ENCODE measurements at places on chromosomes 1 and 21. TPM values are rescaled to one million over a fixed set of nuclear protein-coding genes. Genes with fewer than 3 reads are reported as not detected.

DNA sequence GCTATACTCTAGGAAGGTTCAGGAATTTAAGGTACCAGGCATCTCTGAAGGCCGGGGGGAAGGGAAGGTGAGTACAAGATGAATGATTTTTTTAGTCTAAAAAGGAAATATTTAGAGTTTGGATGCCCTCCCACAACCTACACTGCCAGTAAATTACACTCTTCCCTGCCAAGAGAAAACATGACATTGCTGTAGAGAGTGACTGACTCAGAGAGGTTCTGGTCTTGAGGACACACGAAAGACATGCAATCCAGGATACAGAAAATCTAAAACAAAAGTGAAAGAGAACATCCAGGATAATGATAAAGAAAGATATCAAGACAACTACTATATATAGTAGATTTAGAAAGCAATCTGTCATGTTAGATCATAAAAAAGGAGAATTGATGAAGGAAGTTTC, 200.5 kb downstream of the TYW3 start:
- H3K36me3 ChIP-seq, result no peaks in the 10 kb centered on the region
- H3K4me3 ChIP-seq, result no peak overlapping the region
- no peak for DNase-seq
- H3K4me1 ChIP-seq, result no peaks in the 10 kb centered on the region
- H3K27ac ChIP-seq, result no peak overlapping the region

DNA sequence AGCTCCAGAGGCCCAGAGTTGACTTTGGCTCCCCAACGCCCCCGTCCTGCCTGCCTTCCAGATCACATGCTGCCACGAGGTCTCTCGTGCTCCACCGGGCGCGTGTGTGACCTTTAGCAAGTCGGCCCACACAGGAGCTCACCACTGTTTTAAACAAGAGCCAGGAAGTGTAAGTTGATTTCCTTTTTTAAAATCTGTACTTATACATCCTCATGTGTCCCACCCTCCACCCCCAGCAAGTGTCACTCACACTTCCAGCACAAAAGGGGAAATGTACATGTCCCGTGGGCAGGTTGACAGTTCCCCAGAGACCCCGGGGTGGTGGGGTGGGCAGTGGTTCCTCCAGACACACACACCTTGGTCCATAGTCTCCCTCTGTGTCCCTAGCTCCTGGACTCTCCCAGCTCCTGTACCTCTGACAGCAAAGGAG, 84.4 kb downstream of the STUM start:
- peak; percentile 47 for DNase-seq
- no peak overlapping the region for H3K4me3 ChIP-seq
- no peaks in the 10 kb centered on the region for H3K27me3 ChIP-seq
- peaks cover 48% of the 10 kb centered on the region for H3K4me1 ChIP-seq
- H3K36me3 ChIP-seq, result peaks cover 24% of the 10 kb centered on the region

GRCh38 chr1:238191170-238191569, 300.4 kb upstream of the ZP4 start:
- no peak overlapping the region for H3K4me3 ChIP-seq
- no peaks in the 10 kb centered on the region for H3K4me1 ChIP-seq
- no peaks in the 10 kb centered on the region for H3K36me3 ChIP-seq
- H3K27me3 ChIP-seq, result no peaks in the 10 kb centered on the region

DNA sequence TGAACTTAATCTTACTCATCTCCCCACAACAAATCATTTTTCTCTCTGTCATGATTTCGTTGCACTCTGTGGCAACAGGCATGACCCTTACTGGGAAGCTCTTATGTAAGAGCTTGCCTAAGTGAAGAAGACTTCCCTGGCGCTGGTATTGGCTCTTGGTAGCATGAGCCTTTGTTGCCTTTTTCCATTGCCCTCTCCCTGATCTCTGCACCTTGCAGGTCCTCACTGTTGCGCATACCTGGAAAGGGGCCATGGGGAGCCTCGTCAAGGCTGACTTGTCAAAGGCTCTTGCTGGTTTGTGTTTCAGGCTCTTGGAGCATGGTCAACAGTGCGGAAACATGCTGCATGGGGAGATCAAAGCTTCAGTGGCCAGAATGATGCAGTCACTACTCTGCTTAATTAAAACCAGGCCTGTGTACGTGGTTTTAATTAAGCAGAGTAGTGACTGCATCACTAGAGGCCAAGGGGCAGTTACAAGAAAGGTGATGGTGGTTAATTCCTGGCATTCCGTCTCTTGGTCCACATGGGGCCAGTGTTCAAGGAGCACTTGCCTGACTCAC, 141.3 kb downstream of the SPATA46 start:
- DNase-seq, result no peak
- no peak overlapping the region for H3K4me3 ChIP-seq
- no peaks in the 10 kb centered on the region for H3K36me3 ChIP-seq
- no peaks in the 10 kb centered on the region for H3K27me3 ChIP-seq
- H3K4me1 ChIP-seq, result no peaks in the 10 kb centered on the region

DNA sequence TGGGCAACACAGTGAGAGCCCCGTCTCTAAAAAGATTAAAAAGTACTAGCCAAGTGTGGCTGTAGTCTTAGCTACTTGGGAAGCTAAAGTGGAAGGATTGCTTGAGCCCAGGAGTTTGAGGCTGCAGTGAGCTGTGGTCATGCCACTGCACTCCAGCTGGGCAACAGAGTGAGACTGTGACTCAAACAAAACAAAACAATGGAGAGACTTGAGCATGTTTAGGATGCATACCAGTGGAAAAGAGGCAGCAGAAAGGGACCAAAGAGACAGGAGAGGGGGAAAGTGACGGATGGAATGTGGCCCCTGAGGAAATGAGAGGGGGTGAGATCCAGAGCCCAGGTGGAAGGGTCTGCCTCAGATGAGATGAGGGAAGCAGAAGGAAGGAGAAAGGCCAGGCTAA, 358.9 kb downstream of the RPS6KC1 start:
- no peak overlapping the region for H3K27ac ChIP-seq
- no peak overlapping the region for H3K4me3 ChIP-seq
- H3K36me3 ChIP-seq, result no peaks in the 10 kb centered on the region
- no peaks in the 10 kb centered on the region for H3K4me1 ChIP-seq
- H3K27me3 ChIP-seq, result no peaks in the 10 kb centered on the region
- no peak for DNase-seq

GRCh38 chr1:177274687-177275211, 104.0 kb downstream of the BRINP2 start:
- DNase-seq, result no peak
- no peak overlapping the region for H3K4me3 ChIP-seq
- no peak overlapping the region for H3K27ac ChIP-seq
- H3K4me1 ChIP-seq, result no peaks in the 10 kb centered on the region
- no peaks in the 10 kb centered on the region for H3K27me3 ChIP-seq

DNA sequence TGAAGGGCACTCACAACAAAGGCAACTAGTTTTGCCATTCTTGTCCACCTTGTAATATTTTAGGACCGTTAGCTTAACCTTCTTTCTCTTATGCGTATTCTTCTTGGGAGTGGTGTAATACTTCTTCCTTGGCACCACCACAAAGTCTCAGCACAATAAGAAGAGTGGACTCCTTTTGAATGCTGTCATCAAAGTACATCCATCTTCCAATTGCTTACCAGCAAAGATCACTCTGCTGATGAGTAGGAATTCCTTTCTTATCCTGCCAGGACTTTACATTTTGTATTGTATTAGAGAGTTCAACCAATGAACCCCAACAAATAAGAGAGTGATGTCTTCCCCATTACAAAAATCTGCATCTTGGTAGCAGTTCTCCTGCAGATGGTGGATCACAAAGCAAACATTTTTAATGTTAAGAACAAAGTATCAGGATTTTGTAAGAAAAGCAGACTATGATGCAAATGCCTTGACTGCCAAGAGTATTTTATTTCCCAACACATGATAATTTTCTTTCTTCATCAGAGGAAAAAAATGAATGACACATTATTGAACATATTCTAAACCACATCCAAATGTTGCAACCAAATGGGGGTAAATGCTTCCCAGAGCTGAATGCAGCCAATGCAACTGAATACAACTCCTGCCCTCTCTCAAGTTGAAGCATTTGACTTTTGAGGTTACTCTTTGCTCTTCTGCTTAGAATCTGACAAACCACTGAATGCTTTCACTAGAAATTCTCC, 5.1 kb upstream of the ARNT start:
- no peak overlapping the region for H3K27ac ChIP-seq
- DNase-seq, result no peak
- no peaks in the 10 kb centered on the region for H3K36me3 ChIP-seq
- H3K4me3 ChIP-seq, result no peak overlapping the region

DNA sequence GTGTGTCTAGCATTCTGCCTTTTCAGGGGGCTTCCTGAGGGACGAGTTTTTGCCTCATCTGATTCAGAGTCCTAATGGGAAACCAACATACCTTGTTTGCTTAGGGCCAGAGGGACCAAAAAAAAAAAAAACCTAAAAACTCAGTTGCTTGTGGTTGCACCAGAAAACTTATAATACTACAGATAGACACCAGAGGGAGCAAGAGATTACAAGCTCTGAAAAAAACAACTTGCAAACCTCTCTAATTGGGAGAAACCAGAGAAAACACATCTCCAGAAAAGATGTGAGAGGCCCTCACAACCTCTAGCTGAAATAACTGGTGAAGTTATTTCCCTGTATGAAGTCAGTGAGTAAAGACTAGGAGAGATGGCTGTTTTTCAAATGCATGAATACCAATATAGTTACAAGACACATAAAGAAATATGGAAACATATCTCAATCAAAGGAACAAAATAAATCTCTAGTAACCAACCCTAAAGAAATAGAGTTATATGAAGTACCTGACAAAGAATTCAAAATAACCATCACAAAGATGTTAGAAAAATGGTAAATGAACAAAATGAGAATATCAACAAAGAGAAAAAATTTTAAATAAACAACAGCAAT, 233.7 kb upstream of the NFIA start:
- DNase-seq, result no peak
- H3K27me3 ChIP-seq, result no peaks in the 10 kb centered on the region

DNA sequence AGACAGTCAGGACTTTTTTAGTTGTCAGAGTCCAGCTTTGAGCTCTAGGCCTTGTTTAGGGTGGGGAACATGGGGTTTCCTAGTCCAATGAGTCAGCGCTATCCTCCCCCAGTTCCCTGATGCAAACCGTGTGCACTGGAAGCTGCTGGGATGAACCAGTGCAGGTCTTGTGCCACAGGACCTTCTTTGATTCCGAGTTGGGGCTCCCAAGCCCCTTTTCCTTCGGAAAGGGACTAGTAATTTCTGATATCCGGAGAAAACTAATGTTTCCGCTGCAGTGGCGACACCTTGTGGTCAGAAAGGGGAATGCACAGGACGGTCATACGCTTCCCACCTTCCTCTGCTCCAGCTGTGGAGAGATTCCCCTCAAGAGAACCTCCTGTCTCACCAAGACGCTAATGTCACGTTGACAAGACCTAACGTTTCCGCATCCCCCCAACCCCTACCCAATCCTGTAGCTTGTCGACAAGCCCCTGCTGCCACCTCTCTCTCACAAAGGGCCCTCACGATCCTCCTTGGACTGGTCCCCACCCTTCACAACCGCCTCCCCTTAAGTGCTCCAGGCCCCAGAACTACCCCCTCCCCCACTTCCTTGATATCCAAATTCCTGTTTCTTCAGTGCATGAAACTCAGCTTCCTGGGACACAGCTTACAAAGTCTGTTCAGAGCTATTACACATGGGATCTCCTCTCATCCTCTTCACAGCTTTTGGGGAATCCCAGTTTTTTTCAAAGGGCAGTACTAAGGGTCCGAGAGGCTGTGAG, 30.9 kb downstream of the GPA33 start:
- no peak overlapping the region for H3K27ac ChIP-seq
- H3K27me3 ChIP-seq, result no peaks in the 10 kb centered on the region
- DNase-seq, result peak; percentile 49
- H3K36me3 ChIP-seq, result no peaks in the 10 kb centered on the region
- H3K4me1 ChIP-seq, result peaks cover 4% of the 10 kb centered on the region

DNA sequence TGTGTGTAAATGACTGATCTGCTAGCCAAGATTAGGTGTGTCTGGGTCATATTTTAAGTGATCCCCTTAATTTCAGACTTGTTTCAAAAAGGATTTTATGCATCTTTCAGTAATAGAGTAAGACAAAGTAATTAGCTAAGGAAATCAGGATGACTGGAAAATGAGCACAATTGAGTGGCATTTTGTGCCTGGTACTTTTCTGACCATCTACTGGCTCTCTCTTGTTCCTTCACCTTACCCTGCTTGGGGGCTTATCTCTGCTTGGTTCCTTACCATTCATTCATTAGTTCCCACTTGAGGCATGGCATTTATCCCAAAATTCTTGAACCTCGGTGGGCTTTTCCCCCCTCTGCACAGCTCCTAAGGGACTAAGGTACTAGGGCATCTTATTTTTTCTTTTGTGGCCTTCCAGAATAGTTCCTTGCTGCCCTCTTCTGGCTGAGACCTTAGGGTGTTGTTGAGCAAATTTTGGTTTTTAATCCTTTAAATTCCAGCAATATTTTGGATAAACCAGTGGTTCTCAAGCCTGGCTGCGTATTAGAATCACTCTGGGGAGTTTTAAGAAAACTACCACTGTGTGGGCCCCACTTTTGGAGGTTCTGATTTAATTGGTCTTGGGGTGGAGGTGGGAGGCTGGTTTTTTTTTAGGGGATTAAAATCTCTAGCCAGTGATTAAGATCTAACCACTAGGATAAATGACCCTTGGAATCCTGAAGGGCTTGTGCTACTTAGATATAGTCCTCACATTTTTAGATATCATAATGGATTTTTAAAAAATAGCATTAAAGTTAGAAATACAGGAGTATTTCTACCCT, 50.8 kb downstream of the HS2ST1 start:
- no peak for DNase-seq
- H3K36me3 ChIP-seq, result no peaks in the 10 kb centered on the region

DNA sequence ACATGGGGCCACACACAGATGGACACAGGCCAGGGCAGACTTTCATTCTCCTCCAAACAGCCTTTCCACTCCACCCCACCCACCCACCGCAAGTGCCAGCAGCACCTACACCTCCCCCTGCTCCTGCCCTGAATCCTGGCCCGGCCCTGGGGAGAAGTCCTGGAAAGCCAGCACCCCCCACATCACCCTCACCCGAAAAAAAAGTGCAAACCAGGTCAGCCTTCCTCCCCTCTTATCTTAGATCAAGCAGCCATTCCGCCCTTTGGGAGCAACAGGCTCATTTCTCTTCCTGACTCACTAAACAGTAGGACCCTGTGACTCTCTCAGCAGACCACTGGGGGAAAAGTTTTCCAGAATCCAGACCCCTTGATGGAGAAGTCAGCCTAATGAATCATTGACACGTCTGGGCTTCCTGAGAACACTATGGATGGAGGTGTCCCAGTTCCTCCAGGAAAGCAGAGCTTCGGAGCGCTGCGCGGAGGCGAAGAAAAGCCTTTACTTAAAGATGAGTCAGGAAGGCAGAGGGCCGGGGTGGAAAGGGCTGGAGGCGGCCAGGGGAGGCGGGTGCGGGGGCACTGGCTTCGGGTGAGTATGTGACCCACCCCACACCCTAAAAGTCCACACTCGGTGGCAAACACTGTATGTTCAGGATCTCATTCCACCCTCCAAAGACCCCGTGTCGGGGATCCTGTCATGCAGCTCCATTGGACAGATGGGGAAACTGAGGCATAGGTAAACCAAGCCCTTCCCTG, 588.7 kb downstream of the MATN1 start:
- H3K36me3 ChIP-seq, result no peaks in the 10 kb centered on the region
- no peaks in the 10 kb centered on the region for H3K4me1 ChIP-seq
- no peak for DNase-seq
- H3K27ac ChIP-seq, result no peak overlapping the region
- no peaks in the 10 kb centered on the region for H3K27me3 ChIP-seq

GRCh38 chr1:177566495-177566894, 395.7 kb downstream of the BRINP2 start:
- H3K4me1 ChIP-seq, result no peaks in the 10 kb centered on the region
- H3K4me3 ChIP-seq, result no peak overlapping the region
- DNase-seq, result no peak
- no peak overlapping the region for H3K27ac ChIP-seq

Gene RYR2
- total RNA-seq, result 0.11 TPM

Gene CELA3A
- not detected for total RNA-seq

All from CD8-positive, alpha-beta memory T cell (primary cell).